ENCODE measurements at places on chromosomes 6 and 20. TPM values are rescaled to one million over a fixed set of nuclear protein-coding genes. Genes with fewer than 3 reads are reported as not detected.

The CRISP2 gene
- 0.59 TPM for total RNA-seq

The BPI gene
- total RNA-seq = not detected

The PDE7B gene
- 0.48 TPM for total RNA-seq

The ARFGEF3 gene
- total RNA-seq = 5.1 TPM

- no peak for DNase-seq
Observed at GRCh38 chr6:85775883-85776282, 133.2 kb upstream of the SYNCRIP start.

Data from suprapubic skin (tissue), 4 donors.